ENCODE measurements at places on chromosomes 7 and 10. TPM values are rescaled to one million over a fixed set of nuclear protein-coding genes. Genes with fewer than 3 reads are reported as not detected.

PCLO gene
- total RNA-seq, result not detected

GPR15LG gene
- not detected for total RNA-seq

PLAC9 gene
- not detected for total RNA-seq

OLAH gene
- not detected for total RNA-seq

TAS2R3 gene
- 1.0 TPM for total RNA-seq

CYP3A7 gene
- total RNA-seq, result not detected

GPR85 gene
- total RNA-seq, result not detected

COBL gene
- total RNA-seq, result not detected

PDZD7 gene
- 2.6 TPM for total RNA-seq

ANKRD1 gene
- not detected for total RNA-seq

ASNS gene
- total RNA-seq, result 313 TPM

CNPY1 gene
- total RNA-seq, result not detected

UPK3BL2 gene
- total RNA-seq, result 49.4 TPM

CADPS2 gene
- not detected for total RNA-seq

GPR141 gene
- not detected for total RNA-seq

PCDH15 gene
- not detected for total RNA-seq

HOXA6 gene
- 3.4 TPM for total RNA-seq

GRCh38 chr7:40716052-40716451 lies 581.2 kb downstream of the SUGCT start:
- no peak for DNase-seq

- DNase-seq, result no peak
Observed at GRCh38 chr7:7550663-7551062, 15.0 kb upstream of the COL28A1 start.

DNA sequence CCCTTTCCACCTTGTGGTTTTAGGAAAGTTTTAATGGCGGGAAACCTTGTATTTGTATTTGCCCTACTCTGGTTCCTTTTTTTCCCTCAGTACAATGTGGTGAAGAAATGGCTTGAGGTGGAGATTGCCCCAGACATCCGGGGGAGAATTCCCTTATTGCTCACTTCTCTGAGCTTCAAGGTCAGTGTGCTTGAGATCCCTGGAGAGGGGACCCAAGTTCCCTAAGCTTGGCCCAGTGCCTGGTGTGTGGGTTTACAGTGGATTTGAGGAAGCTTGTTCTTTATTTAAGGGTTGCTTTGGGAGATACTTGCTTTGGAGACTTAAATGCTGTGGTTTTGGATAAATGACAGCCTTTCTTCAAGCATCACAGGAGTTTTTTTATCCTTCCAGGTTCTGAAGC lies 18.3 kb downstream of the CALHM2 start:
- DNase-seq, result no peak

GRCh38 chr10:84269773-84270172 lies 24.9 kb downstream of the RGR start:
- DNase-seq, result no peak

GRCh38 chr7:131011976-131012375 lies 278.0 kb upstream of the KLF14 start:
- DNase-seq, result no peak

GRCh38 chr10:62183442-62183841 lies 85.2 kb downstream of the RTKN2 start:
- no peak for DNase-seq

DNA sequence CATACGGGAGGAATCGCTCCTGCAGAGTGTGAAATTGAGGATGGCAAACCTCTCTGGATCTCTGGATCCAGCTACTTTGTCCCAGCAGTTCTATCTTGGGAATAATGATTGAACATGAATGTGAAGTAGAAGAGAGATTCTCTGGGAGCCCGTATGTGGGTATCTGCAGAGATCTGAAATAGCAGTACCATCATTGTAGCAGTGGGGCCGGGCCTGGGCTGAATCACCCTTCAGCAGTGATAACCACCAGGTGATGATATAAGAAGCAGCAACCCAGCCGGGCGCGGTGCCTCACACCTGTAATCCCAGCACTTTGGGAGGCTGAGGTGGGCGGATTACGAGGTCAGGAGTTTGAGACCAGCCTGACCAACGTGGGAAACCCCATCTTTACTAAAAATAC lies 51.9 kb downstream of the SKIDA1 start:
- no peak for DNase-seq

- peak; percentile 76 for DNase-seq
Observed at GRCh38 chr10:48289501-48290238, 15.2 kb upstream of the FRMPD2 start.

DNA sequence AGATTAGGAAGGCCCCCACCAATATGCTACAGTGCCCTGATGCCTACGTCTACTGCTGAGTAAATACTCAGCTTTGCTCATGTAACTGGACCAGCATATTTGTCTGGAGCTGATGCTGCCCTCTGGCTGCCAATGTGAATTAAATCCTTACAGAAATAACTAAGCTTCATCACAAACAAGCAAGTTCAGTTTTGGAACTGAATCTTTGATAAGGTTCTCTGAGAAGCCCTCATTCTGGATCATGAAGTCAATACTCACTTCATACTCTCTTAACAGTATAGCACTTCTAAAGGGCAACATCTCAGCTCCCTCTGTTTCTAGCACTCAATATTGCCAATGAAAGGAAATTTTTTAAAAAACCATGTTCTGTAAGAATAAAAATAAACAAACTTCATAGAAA lies 246.7 kb downstream of the ETV1 start:
- peak; percentile 80 for DNase-seq

- DNase-seq, result no peak
Observed at GRCh38 chr7:47956220-47956619, 8.0 kb upstream of the PKD1L1 start.

DNA sequence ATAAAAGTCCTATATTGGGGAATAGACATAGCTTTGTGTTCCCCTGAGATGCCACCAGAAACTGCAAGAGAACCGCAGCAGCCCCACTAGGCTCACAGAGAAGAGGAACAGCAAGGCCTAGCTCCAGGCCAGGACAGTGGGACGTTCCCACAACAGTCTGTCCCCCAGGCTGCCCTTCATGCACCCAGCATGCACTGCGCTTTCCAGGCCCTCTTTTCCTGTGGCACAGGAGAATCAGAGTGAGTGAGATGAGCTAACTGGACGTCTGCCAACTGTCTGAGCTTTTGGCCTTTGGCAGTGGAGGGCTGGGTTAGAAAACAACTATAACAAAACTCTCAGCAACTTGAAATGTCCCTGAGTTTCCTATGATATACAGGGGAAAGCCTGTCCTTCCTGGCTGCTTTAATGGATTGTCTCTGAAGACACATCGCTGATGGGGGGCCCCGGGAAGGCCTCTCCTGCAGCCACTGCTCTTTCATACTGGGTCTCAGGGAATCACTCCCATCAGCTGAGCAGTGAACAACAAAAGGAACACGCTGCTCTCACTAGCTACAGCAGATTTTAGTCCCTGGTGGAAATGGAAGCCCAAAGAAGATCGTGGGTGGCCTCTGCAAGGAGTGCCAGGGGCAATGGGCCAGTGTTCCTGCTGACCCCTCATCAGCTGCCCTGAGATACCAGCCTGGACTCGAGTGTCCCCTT lies 53.5 kb downstream of the PODXL start:
- DNase-seq, result no peak

DNA sequence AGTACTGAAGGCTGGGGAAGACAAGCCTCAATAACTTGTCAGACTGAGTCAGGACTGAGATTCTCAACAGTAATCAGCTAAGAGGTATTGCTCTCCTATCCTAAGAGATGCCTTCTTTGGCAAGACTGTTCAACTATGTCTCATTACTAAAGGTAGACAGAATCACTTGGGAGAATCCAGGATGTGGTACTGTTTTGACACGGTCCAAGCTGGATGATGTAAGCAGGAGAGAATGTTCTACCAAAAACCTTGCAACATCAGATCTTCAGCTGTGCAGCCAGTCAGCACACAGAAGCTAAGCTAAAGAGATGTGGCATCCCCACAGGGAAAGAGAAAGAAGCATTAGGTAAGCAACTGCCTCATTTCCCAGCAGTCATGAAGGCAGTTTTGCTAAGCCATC lies 391.4 kb downstream of the NRG3 start:
- no peak for DNase-seq

DNA sequence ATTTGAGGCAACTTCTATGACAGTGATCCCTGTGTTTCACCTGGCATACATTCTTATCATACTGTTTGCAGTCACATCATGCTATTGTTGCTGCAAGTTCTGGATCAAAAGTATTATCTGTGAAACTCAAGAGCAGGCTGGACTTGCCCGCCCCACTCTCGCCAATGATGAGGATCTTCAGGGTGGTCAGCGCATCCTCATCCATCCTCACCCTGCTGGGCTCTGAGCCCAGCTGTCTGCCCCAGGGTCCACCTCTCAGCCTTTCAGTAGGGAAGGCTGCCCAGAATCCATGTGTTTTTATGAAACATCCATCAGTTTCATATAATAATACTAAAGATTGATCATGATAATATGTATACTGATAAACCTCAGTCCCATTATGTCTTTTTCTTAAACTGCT lies 55.4 kb upstream of the KIF5B start:
- DNase-seq, result no peak

GRCh38 chr10:74186678-74187077 lies 35.7 kb downstream of the ADK start:
- no peak for DNase-seq

GRCh38 chr10:103470761-103471653 lies 8.0 kb downstream of the CALHM3 start:
- peak; percentile 96 for DNase-seq

DNA sequence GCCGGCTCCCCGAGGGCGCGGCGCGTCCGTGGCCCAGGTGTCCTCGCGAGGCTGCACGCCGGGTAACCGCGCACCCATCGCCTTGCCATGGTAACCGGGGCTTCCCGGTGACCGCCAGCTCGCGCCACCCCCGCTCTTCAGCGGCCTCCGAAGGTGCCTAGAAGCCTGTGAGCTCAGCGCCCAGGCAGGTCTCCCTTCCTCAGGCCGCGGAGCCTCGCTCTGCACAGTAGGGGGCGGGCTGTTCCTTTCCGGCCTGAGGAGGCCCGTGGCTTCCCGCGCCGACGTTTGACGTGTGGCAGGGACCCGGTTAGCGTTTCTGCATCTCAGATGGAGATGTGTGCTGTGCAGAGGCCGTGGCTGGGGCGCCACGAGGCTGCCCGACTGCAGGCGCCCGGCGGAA lies 117.1 kb downstream of the DYNC2I1 start:
- peak; percentile 93 for DNase-seq

DNA sequence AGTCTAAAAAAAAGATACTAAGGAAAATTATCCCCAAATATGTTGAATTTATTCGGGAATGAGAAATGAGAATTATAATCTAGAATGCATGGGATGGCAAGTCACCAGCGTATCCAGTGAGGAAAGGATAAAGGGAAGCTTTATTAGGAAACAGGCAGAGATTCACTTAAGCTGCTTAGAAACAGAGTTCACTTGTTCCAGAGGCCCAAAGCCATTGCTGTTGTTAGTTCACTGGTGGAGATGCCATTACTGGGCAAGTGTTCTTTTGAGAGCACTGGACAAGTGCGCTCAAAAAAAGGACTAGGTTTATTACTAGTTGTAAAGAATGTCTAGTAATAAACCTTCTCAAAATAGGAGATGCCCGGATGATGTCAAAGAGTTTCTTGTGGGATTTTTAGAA lies 51.2 kb downstream of the MICU1 start:
- no peak for DNase-seq

DNA sequence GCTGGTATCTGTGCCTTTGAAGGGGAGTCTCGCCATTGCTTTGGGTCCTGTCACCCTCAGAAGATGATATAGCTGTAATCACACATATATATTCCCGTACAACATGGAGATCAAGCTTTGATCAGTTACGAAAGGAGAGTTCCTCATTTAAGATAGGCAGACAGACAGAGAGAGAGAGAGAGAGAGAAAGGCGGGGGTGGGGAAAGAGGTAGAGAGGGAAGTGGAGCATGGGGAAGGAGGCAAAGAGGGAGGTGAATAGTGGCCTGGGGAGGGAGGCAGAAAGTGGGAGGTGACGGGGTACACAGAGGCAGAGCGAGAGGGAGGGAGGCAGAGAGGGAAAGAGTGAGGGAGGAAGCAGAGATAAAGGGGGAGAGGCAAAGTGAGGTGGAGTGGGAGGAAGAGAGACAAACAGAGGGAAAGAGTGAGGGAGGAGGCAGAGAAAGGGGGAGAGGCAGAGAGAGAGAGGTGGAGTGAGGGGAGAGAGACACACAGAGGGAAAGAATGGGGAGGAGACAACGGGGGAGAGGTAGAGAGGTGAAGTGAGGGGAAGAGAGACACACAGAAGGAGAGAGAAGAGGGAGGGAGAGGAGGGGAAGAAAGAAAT lies 44.6 kb upstream of the C1QL3 start:
- no peak for DNase-seq

DNA sequence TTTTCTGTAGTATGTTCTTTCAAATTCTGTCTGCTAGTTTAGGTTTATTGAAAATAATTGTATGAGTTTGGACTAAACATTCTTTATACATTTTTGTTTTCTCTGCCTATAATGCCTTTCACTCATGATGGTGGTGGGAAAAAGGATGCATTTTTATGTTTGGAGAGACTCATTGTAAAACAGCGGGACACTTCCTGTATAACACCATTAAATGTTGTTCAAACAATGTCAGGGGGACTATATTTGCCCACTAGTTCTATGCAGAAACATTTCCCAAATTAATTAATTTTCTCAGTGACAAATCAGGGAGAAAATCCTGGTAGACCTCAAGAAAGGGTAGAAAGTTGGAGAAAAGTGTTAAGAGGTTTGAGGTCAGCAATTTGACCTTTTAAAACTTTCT lies 207.7 kb downstream of the MALRD1 start:
- no peak for DNase-seq

DNA sequence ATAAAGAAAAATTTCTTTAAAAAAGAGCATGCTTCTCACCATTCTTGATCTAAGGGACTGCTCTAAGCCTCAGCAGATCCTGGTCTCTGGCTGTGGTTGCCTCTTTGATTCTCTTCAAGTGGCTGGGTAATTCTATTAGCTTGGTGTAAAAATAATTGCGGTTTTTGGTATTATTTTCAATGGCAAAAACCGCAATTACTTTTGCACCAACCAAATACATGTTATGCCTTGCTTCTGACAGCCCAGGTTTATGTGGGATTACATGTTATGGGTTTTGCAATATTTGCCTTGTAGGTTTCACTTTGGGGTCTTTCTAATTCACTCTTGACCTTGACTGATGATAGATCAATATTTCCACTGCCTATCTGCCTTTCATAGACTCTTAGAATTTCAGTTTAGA lies 20.0 kb upstream of the CREB5 start:
- DNase-seq, result no peak

DNA sequence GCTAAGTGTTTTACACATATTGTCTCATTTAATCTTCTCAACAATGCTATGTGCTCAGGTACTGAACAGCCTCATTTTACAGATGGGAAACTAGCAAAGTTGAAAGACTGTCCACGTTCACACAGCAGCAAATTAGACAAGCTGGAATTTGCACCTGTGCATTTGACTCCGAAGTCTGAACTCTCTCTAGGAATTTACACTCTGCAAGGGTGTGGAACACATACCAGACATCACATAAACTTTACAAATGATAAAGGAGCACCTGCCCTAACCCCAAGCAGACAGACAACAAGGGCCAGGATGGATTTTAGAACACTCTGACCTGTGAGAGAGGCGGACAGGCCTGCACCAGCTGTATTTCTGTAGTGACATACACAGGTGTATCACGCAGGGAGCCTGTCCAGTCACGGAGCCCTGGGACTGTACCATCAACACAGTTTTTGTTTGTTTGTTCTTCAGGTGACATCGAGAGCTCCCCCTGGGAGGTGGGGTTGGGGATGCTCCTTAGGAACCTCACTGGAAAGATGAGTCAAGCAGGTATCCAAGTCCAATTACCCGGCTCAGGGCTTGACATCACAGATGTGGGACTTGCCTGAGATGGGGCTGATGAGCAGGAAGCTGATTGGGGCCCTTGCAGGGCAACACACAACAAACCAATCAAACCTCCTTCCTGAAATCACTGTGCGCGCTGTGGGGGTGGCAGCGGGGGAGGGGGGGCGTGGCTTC lies 31.0 kb downstream of the MKI67 start:
- DNase-seq, result peak; percentile 46

- no peak for DNase-seq
Observed at GRCh38 chr7:137934941-137935883, 66.7 kb downstream of the CREB3L2 start.
